Omental fat pad (tissue), 4 donors: ENCODE measurements at places on chromosomes 3 and 15. TPM values are rescaled to one million over a fixed set of nuclear protein-coding genes. Genes with fewer than 3 reads are reported as not detected.

DNA sequence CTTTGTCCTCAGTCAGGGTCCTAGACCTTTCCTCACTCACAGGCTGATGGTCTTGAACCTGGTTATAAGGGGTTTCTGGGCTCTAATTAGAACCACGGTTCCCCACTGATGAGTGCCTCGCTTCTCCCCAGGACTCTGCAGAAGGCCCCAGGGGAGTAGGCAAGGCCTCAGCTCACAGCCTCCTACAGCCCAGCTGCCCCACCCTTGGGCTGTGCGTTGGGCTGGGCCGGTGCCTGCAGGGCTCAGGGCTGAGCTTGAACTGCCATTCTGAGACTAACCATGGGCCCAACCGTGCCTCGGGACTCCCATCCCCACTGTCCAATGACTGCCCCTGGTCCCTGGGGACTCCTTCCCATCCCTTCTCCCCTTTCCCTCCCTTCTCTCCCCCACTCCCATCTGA is 25.6 kb downstream of the CLEC3B start:
- DNase-seq, result no peak

RHOV gene
- total RNA-seq, result not detected

- DNase-seq, result no peak
Observed at GRCh38 chr3:115921711-115922110, 298.4 kb downstream of the GAP43 start.

- no peak for DNase-seq
Observed at GRCh38 chr3:35857004-35857403, 217.7 kb downstream of the ARPP21 start.

CPB1 gene
- total RNA-seq, result 0.72 TPM

- no peak for DNase-seq
Observed at GRCh38 chr3:15333099-15333955, 941 bp upstream of the SH3BP5 start.

IGSF10 gene
- total RNA-seq, result 3.2 TPM
